ENCODE measurements at places on chromosomes 6 and 20.
A peak's percentile ranks its signal among the peaks of the same experiment; 100 is the strongest.

- DNase-seq: no peak
These were observed 170.3 kb upstream of the KCNG1 start for GRCh38 chr20:51193066-51193772.

DNA sequence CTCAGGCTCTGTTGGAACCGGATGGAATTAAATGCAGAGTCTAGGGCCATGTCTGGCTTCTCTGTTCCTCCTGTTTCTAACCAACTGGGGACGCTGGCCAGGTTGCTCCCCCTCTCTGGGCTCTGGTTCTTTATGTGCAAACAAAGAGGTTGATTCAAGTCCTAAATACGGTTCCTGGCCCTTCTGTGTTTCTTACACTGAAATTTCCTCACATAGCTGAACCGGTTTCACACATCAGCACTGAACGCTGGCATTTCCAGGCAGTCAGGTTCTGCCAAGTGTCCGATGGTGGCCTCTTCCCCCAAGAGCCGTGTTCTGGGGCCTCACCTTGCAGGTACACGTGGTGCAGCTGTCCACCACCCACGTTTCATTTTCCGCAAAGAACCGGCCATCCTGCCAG, 13.5 kb downstream of the THBS2 start:
- no peak for DNase-seq

- peak; percentile 75 for DNase-seq
These were observed 102.1 kb upstream of the MYL9 start for GRCh38 chr20:36439040-36439730.

GRCh38 chr6:134870677-134871498, 79.0 kb downstream of the ALDH8A1 start:
- no peak for DNase-seq

GRCh38 chr20:51803148-51803854, 980 bp upstream of the SALL4 start:
- DNase-seq: no peak

GRCh38 chr20:61861858-61862257, 203.8 kb downstream of the TAF4 start:
- no peak for DNase-seq

GRCh38 chr6:475314-475713, 83.8 kb downstream of the IRF4 start:
- no peak for DNase-seq

DNA sequence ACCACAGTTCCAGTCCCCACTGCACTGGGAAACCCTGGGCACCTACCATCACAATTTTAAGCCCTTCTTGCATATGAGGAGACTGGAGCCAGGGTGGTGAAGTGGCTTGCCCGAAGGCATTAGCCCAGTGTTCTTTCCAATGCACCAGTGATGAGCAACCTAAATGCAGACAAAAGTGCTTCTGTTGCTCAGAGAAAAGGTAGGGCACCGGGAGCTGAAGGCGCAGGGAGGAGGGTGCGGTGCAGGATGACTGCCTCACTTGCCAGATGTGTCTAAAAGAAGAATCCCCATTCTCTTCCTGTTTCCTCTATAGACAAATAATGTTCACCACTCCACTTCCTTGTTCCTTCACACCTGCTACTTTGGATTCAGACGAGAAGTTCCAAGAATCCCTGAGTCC, 86.5 kb downstream of the QRSL1 start:
- DNase-seq: no peak

- DNase-seq: peak; percentile 72
These were observed 21.0 kb upstream of the STX16 start for GRCh38 chr20:58630063-58630462.

All from adipocyte (in vitro differentiated cells).